ENCODE measurements at places on chromosomes 3 and 15.

- no peak for DNase-seq
These were observed 42.5 kb upstream of the DYNC1LI1 start for GRCh38 chr3:32613183-32613582.

DNA sequence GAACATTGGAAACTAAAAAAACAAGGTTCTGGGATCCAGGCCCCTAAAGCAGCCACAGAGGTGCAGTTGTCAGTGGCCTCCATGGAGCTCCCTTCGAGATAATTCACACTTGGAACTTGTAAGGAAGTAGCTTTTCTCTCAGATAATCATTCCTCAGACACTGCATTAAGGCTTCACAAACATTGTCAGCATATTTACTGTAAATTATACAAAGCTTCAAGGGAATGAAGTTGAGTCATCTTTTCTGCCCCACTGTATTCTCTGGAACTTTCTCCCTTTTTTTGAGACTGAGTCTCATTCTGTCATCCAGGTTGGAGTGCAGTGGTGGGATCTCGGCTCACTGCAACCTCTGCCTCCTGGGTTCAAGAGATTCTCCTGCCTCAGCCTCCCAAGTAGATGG lies 7.1 kb downstream of the BLOC1S6 start:
- no peak for DNase-seq

- DNase-seq: no peak
These were observed 23.3 kb upstream of the IREB2 start for GRCh38 chr15:78414621-78415250.

- DNase-seq: peak; percentile 94
These were observed at the start of gene OPA1 for GRCh38 chr3:193592841-193593667. Gene OPA1, plus strand, starts transcription at chr3:193593208. Its CDS starts 170 bp downstream, at chr3:193593378.

GRCh38 chr3:114178770-114179368 lies at the start of gene DRD3:
Gene DRD3, minus strand, starts transcription at chr3:114179052. Its CDS starts 7,060 bp downstream, at chr3:114171992.
- DNase-seq: no peak

- DNase-seq: no peak
These were observed 176.2 kb upstream of the ANKRD28 start for GRCh38 chr3:15973940-15974339.

GRCh38 chr3:145015253-145015652 lies 1043.6 kb downstream of the DIPK2A start:
- no peak for DNase-seq

GRCh38 chr3:140097874-140098635 lies 163.1 kb downstream of the CLSTN2 start:
- no peak for DNase-seq

DNA sequence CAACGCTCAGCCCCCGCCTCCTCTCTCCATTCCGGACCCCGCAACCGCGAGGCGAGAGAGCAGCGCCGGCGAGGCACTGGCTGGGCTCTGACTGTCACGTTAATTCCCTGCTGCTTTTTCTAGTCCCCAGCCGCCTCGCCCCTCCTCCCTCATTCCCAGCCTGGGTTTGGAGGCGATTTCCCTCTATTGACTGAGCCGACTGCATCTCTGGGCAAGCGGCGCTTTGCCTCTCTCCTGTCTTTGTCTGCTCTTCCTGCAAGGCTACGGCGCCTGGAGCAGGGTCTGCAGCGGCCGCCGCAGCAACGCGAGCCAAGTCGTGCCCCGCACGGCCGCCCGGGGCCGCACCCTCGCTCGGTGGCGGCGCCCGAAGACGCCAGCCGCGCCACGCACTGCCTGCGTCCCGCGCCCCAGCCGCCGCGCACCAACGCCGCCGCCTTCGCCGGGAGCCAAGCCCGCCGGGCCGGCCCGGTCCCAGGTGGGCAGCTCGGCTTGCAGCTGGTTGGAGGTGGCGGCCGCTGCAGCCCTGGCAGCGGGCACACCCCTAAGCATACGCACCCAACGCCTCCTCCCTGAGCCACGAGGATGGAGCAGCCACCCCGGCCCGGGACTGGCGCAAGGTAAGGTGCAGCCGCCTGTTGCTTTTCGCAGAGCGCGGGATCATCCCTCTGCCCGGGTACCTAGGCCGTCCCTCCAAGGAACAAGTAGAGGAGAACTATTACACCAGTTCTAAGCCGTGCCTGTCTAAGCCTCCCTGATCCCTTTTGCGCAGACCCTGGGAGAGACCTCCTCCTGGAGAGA lies at the start of gene LRRC3B:
LRRC3B (plus strand) TSS at position 152 of the 798 bp plus-strand sequence. CDS start 86,901 bp downstream, outside the sequence.
- no peak for DNase-seq

DNA sequence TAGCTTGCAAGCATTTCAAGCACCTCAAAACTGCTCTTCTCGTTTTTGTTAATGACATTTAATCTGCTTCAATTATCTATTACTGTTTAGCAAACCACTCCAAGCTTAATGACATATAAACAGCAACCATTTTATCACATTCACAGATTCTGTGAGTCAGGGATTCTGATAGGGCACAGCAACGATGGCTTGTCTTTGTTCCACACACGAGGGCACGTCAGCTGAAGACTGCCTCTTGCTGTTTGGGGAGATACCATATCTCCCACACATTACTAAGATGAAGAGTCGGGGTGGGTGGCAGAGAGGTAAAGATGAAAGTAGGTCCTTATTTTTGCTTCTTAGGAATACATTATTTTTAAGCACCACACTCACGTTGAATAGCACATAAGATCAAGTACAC lies 19.3 kb downstream of the CPOX start:
- DNase-seq: no peak

DNA sequence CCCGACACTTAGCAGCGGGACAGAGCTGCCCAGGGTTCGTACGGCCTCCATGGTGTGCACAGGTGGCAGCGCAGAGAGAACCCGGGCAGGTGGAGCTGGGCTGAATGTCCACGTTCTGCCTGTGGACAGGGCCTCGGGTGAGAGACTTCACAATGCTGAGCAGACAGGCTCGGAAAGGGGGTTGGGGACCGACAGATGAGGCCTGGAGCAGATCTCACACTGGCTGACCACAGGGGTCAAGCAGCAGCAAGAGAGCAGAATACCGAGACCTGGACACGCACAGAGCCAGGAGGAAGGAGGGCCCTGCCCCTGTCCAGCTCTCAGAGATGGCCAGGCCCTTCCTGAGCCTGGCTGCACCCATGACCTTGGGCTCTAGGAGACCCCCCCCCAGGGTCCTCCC lies 83.0 kb downstream of the VGLL4 start:
- DNase-seq: no peak

- DNase-seq: no peak
These were observed 620.8 kb downstream of the FGF12 start for GRCh38 chr3:192106543-192106942.

DNA sequence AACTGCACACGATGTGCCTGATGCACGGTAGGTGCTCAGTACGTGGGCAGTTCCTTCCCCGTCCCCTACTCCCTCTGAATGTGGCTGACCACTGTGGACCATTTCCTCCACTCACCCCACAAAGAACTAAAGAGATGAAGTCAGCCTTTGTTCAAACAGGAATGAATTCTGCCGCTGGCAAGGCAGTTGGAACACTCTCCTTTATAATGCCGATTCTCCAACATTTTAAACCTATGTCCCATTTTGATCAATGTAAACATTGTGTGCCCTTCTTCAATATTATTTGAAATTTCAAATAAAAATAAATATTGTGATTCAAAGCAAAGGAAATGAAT lies 57.5 kb upstream of the MEF2A start:
- DNase-seq: no peak

- no peak for DNase-seq
These were observed 39.3 kb downstream of the C2CD4B start for GRCh38 chr15:62125773-62126172.

DNA sequence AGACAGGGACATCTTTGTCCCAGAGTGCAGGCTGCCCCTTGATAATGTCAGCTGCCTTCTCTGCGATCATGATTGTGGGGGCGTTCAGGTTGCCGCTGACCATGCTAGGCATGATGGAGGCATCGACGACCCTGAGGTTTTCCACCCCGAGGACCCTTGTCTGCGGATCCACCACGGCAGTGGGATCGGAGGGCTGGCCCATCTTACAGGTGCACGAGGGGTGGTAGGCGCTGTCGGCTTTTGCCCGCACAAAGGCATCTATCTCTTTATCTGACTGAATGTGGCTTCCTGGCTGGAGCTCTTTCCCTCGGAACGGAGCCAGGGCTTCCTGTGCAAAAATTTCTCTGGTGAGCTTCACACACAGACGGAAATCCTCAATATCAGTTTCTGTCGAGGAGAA lies 28.4 kb downstream of the CHDH start:
- peak; percentile 28 for DNase-seq

DNA sequence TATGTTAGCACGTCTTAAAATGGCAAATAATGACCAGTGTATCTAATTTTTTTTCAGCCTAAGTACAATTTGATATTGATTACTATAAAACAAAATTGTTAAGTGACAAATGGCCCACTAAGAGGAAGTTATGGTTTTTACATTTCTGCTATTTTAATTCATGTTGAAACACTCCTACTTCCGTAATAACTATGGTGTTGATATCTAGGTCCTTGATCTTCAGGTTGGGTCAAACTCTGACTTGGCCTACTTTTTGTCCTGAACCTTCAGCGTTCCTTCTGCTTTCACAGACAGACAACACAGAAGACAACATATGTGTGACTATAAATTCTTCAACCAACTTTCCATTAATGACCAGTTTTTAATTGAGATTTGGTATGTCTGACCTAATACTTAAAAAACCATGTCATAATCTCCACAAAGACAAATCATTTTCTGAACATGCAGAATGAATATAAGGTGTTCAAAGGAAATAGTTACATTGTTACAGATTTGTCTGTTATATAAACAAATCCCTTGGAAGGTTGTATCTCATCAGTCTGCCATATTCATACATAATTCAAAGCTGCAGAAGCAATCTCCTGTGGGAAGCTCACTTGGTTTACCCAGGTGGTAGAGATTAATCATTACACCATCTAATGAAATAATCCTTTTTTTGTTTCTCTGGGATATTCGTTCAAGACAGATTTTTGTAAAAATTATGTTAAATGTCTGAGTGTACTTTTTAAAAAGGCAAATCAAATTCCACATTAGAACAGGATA lies 92.1 kb upstream of the TSPAN3 start:
- no peak for DNase-seq

GRCh38 chr15:100277087-100277855 lies 64.5 kb downstream of the ADAMTS17 start:
- no peak for DNase-seq

DNA sequence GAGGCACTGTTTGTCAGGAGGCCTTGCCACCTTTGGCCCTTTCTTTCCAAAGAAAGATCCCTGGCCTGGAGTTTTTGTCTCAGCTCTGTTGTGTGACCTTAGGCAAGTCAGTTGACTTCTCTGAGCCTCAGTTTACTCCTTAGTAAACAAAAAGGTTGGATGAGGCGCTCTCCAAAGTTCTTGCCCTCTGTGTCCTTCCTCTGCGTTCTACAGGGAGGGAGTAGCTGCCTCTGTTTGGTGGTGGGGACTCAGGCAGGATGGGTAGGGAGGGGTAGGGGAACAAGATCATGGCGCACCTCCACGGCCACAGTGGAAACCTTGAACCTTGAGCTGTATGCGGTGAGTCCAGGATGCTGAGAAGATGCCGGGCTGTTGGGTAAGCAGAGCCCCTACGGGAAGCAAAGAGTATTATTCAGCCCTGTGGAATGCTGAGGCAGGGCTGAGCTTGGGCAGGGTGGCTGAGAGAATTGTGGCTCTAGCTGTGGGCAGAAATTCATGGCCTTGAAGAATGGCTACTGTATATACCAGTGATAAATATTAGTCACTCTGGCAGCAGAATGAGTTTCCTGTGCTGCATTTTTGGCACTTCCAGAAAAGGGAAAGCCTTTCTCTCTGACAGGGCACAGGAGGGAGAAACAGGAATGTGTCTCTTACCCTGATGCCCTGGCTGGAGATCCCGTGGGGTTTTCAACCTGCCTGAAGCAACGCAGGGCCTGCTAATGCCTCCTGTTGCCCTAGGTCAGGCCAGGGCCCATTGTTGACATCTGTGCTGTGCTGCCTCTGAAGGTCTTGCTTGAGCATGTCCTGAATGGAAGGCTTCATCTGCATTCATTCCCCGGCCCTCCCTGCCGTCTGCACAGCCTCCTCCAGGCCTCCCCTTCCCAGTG lies 39.9 kb downstream of the SMAD3 start:
- no peak for DNase-seq

DNA sequence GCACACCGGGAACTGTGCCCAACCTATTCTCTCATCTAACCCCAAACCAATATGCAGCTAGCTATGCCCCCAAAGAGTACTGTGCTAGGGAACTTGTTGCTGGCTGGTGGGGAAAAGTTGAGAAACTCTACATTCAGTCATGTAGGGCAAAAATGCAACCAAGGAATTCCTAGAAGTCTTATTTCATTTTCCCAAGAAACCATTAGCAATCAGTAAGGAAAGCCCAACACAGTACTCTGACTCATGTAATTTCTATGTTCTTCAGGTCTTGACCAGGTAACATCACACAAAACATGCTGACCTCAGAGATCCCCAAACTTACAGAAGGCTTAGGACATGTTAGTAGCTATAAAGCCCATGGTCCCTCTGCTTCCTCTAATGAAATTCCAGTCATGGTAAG lies 52.1 kb downstream of the TASOR start:
- DNase-seq: no peak

DNA sequence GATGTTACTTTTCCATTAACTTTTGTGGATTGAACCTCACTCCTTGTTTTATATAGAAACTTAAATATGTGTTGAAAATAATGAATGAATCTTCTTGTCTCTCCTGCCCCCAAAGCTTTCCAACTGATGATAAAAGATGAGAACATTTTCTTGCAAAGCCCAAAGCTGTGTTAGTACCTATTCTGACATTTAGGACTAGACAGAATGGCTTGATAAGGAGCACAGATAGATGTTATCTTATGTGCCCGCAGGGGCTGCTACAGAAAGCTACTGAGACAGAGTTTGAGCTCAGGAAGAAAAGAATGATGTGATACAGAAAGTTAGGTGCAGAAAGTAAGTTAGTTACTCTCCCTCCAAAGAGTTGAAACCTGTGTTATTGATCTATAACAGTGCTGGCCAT lies 109.4 kb upstream of the ATP11B start:
- DNase-seq: no peak

GRCh38 chr3:58897646-58898045 lies 152.2 kb downstream of the CFAP20DC start:
- no peak for DNase-seq

GRCh38 chr3:146550070-146550615 lies 5.7 kb upstream of the PLSCR1 start:
- no peak for DNase-seq

GRCh38 chr3:17850448-17850847 lies 108.0 kb upstream of the TBC1D5 start:
- no peak for DNase-seq

DNA sequence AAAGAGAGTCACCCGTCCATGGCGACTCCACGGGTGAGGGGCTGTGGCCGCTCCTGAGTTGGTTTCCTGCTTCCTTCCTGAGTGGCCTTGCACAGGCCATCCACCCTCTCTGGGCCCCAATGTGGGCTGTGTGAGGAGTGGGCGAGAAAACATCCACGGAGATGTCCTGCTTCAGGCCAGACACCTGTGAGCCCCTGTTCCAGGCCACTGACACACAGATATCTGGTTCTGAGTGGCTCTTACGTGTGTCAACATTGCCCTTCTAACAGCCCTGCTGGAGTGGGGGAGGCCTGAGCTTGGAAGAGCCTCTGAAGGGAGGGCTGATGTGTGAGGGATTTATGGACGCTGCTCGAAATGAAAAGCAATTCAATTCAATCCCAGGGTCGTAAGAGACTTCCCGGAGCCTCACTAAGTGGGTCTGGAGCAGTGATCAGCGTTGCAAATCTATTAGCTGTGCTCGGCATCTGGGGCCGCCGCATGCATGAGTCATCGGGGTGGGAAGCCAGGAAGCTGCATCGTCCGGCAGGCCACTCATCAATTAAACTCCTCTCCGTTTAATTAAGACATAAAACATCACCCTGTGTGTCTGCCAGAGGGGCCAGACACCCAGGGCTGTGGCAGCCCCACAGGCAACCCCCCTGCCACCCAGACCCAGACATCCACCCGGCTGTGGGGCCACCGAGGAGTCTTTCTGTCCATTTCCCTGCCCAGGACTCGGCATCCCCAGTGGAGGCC lies 20.0 kb upstream of the PRR23E start:
- DNase-seq: no peak
